ENCODE measurements at places on chromosomes 2 and 18. TPM values are rescaled to one million over a fixed set of nuclear protein-coding genes. Genes with fewer than 3 reads are reported as not detected.

DNA sequence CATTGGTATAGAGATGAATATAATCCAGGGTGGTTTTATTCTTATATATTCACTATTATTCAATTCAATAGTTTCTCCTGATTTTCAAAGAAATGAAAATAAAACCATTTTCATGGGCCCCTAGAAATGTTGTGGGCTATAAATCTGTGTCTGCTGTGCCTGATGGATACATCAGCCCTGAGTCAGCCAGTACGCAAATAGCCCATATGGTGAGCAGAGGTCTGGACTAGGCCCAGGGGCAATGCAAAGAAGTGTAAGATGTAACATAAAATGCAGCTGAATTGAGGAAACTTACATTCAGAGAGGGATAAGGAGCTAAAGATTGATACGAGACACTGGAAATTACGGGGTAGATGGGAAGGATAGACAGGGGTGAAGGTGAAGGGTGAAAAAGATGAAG is 122.5 kb downstream of the MAIP1 start:
- DNase-seq = no peak

DNA sequence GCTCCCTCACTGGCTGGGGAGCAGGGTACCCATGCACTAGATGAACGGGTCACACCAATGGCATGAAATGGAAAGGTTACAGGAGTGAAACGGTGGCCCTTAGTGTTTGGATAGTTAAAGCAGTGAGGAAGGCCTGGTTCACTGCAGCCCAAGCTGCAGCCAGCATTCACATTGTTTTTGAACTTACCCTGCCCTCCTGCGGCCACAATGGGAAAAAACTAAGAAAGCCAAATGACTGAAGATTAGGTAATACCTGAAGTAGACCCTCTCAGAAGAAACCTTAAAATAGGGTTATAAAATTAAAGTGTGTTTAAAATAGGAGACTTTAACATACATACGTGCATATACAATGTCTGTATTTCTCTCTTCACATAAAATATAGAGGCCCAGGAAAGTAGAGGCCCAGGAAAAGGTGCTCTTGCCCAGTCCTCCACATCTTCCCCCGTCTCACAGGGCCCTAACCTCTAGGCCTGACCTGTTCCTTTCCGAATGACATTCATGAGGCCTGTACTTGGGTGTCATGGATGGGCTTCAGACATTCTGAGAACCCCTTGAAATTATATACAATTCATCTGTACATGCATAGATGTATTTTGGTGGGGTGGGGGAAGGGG is 33.3 kb downstream of the DOK1 start:
- DNase-seq = no peak

DNA sequence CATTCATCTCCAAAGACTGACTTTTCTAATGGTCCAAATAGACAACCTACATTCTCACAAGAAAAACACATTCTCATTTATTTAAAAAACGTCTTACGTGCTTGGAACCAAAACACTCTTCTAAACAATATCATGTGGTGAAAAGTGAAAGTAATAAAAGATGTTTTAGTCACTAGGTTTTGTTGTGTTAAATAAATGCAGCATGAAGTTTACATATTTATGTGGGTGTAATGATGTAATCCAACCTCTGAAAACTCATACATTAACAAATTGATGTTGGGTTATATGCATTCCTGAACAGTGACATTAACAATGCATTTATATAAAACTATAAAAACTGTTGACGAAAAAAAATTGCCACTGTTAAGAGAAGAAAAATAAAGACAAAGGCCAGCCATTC is 55.1 kb upstream of the ACVR2A start:
- DNase-seq = no peak

DNA sequence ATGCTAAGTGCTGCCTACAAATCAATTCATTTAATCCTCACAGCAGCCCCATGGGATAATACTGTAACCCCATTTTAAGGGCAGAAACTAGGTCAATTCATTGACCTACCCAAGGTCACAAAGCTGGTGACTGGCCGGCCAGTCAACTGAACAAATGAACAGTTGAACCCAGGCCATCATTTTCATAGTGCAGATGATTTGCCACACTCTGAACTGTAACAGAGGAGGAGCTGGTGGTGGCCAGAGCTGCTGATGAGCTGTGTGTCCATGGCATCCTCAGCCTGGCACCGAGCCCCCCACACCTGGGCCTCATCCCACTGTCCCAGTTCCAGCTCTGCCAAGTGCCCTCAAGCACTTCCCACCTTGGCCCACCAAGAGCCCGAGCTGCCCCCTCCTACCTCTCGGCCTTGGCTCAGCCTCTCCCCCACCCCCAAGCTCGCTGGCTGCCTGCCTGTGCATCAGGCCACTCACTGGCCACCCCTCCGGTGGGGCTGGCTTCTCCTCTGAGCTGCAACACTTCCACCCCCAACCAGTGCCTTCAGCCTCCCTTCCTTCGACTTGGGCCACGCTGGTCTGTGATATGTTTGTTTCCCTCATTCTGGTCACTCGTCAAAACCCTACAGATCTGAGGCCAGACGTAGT is 58.4 kb downstream of the ATOH8 start:
- no peak for DNase-seq

DNA sequence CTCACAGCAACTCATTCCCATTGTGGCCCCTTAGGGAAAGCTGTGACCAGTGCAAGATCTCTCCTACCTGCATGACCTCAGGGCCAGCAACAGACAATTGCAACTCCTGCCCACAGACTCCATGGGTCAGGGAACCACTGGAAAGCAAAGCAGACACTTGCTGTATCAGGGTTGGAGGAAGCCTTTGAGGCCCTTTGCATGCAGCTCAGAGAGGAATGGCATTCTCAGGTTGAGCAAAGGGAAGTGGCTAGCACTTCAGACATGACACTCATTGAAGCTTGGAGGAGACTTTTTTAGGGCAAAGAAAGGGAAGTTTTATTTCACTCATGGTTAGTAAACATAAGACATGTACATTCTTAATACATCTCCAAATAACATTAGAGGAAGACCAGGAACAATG is 22.1 kb downstream of the IL1F10 start:
- DNase-seq = no peak

GRCh38 chr2:696463-696862 is 19.3 kb upstream of the TMEM18 start:
- peak; percentile 30 for DNase-seq

Gene VWA3B
- not detected for total RNA-seq

Gene SERPINB2
- 12.5 TPM for total RNA-seq

Gene GNAL
- total RNA-seq = not detected

Gene SPATA3
- total RNA-seq = not detected

Gene GCG
- total RNA-seq = 0.29 TPM

Gene G6PC2
- total RNA-seq = not detected
